HL-60 (cell line): ENCODE measurements at places on chromosomes 16 and 17.
A peak's percentile ranks its signal among the peaks of the same experiment; 100 is the strongest.

DNA sequence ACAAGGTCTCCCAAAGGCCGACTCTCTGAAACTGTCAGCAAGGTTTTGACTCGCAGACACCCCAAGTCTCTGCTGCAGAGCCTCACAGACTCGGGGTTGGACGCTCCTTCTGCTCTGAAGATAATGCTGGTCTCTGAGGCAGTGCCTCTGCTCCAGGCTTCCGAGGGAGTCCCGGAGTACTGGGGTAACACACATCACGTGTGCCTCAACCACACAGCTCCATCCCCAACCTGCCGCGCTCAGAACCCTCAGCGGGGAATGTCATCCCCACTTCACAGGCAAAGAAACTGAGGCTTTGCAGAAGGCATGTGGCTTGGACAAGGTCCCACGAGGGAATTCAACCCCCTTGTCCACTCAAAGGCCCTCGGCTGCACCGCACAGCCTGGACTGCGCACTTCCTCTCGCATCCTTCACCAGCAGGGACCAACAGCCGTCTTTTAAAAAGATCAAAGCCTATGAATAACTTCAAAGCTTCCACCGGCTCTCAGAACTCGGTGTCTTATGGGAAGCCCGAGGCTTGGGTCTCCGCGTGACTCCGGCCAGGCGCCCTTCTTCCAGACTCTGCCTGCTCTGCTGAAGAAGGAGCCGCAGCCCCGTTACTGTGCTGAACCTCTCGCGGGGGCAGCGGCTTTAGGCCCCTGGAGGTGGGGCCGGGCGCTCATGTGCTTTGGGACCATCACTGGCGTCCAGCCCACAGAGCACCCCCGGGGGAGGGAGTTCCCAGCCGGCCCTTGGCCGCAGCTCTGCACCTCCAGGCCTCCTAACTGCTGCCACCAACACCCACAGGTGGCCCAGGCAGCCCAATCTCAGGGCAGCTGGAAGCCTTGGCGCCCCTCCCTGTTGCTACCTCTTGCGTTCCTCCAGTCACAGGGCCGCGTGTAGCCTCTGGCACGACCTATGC is 2.2 kb downstream of the TMEM204 start:
- no peak for DNase-seq

- no peak for DNase-seq
These were observed 7.9 kb downstream of the FNDC8 start for GRCh38 chr17:35129154-35129972.

DNA sequence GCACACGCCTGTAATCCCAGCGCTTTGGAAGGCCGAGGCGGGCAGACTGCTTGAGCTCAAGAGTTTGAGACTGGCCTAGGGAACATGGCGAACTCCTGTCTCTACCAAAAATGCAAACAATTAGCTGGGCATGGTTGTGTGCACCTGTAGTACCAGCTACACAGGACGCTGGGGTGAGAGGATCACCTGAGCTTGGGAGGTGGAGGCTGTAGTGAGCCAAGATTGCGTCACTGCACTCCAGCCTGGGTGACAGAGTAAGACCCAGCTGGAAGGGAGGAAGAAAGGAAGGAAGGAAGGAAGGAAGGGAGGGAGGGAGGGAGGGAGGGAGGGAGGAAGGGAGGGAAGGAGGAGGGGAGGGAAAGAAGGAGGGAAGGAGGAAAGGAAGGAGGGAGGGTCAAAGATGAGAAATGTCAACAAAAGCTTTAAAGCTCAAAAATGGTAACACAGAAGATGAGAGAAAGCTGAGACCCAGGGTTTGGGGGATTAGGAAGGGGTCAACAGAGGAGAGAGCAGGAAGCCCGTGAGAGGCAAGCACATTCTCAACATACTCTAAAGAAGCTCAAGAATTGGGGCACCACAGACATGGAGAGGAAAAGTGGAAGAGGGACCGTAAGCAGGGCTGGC is 5.0 kb upstream of the KRT19 start:
- DNase-seq, result no peak

GRCh38 chr17:46818316-46818928 is at the start of gene WNT3:
WNT3 (minus strand) TSS chr17:46818692; CDS start chr17:46818597, 95 bp downstream.
- DNase-seq, result peak; percentile 7

DNA sequence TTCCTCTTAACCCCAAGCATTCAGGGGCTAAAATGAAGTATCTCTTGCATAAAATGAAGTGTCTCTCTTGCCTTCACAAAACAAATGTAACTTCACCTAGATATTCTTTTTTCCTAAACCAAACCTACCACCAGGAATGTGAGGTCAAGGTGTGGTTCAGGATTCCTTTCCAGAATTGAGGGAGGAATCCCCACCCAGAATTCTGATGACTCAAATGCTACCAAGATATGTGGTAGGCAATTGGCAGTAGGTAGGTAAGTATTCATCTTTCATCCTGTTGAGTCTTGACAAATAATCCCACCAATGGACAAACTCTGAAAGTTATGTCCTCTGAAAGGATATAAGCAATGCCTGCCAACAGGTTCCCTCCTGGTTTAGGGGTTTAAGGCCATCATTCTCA is 26.2 kb downstream of the TRIM16 start:
- DNase-seq, result no peak

DNA sequence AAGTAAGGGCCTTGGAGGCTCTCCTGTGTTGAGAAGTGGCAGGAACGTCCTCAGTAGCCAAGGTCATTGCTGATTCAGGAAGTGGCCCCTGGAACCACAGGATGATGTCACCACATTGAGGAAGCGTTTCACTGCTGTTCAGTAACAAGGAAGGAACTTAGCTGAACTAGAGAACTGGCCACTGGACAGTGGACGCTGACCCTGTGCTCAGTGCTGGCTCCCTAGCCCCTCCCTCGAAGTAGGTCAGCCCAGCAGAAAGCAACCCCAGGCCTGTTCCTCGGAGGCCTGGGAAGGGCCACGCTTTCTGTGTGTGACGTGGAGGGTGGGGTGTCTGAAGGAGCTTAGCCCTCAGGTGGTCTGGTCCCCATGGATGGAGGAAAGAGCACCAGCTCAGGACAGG is 58.3 kb downstream of the B9D1 start:
- DNase-seq, result peak; percentile 78

- DNase-seq, result no peak
These were observed 200.0 kb upstream of the CDH5 start for GRCh38 chr16:66166490-66166889.

- DNase-seq, result no peak
These were observed 20.1 kb downstream of the NKD1 start for GRCh38 chr16:50568187-50568815.

GRCh38 chr16:86120201-86121192 is 221.5 kb downstream of the IRF8 start:
- no peak for DNase-seq

GRCh38 chr16:19290860-19291259 is 5.3 kb downstream of the CLEC19A start:
- DNase-seq, result no peak
